ENCODE measurements at places on chromosomes 11 and 22.

GRCh38 chr11:128346804-128347203 lies 240.6 kb downstream of the ETS1 start:
- H3K27ac ChIP-seq: peak overlapping the region; percentile 84
- DNase-seq: peak; percentile 81
- no peaks in the 10 kb centered on the region for H3K36me3 ChIP-seq
- no peak overlapping the region for H3K4me3 ChIP-seq
- H3K4me1 ChIP-seq: peaks cover 89% of the 10 kb centered on the region
- no peaks in the 10 kb centered on the region for H3K27me3 ChIP-seq

DNA sequence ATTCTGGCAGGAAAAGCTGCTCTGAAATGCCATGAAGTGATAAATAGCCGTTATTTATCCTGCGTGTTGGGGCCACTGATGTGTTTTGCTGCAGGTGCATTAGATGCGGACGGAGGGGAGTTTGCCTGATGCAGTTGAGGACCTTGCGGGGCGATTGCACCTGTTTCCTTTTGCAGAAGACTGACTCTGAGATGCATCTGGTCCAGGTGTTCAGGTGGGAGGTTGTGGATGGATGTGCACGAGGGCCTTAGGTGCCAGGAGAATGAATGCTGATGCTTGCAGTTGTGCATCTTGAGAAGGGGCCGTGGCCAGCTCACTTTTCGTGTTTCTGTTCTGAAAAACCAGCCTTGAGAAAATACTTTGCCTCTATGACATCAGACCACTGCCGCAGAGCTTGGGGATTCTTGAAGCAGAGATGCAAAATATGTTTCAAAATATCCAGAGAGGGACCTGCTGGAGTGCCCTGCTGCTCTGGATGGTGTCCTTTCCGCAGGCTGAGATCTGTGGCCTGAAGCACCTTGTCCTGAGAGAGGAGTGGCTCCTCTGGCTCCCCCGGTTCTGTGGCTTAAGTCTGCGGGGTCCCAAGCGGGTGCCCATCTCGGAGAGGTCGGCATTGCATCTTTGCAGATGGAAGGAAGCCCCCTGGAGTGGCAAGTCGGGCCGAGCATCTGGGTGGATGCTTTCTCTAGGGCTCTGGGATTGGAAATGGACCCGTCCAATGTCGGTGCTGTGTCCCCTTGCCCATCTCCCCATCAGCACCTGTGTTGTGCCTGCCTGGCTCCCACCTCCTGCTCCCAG lies 1031.1 kb downstream of the TBC1D22A start:
- H3K27me3 ChIP-seq: peaks cover under 1% of the 10 kb centered on the region
- H3K4me1 ChIP-seq: no peaks in the 10 kb centered on the region
- H3K4me3 ChIP-seq: no peak overlapping the region
- no peak overlapping the region for H3K27ac ChIP-seq
- H3K36me3 ChIP-seq: no peaks in the 10 kb centered on the region

DNA sequence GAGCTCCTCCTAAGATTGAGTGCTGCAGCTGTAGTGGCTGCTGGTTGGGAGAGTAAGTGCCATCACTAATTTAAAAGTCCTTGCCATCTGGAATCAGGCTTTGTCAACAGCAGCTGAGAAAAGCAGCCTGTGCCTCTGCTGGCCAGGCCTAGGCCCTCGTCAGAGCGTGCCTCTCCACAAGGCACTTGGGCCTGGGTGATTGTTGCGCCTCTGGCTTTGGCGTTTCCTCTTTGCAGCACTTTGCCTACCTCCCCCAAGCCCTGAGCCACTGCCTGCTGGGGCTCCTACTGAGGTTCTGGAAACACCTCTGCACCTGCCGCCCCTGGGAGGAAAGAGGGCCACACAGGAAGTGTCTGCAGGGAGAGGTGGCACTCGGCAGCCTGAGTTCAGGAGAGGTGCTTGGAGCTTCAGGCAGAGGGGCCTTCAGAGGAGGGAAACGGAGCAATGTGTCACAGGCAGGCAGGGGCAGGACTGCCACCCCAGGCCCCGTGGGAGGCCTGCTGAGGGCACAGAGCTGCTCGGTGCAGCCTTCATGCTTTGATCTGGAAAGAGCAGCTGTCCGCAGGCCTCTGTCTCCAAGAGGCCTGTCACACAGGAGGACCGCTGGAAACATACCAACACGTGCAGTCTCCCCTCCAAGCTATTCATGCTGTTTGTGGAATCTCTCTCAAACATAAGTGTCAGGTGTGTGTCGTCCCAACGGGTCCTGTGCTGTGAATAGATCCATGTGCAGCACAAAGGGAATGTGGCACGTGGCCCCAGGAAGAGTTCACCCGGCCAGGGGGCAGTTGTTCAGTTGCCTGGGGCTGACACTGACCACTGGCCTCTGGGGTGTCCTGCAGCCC lies 61.5 kb upstream of the EMID1 start:
- no peak for DNase-seq
- H3K36me3 ChIP-seq: no peaks in the 10 kb centered on the region
- H3K4me1 ChIP-seq: no peaks in the 10 kb centered on the region
- H3K27ac ChIP-seq: no peak overlapping the region
- H3K4me3 ChIP-seq: no peak overlapping the region

GRCh38 chr11:90630176-90630575 lies 407.3 kb upstream of the CHORDC1 start:
- no peaks in the 10 kb centered on the region for H3K4me1 ChIP-seq
- H3K4me3 ChIP-seq: no peak overlapping the region
- no peak for DNase-seq
- H3K27me3 ChIP-seq: no peaks in the 10 kb centered on the region
- no peaks in the 10 kb centered on the region for H3K36me3 ChIP-seq

DNA sequence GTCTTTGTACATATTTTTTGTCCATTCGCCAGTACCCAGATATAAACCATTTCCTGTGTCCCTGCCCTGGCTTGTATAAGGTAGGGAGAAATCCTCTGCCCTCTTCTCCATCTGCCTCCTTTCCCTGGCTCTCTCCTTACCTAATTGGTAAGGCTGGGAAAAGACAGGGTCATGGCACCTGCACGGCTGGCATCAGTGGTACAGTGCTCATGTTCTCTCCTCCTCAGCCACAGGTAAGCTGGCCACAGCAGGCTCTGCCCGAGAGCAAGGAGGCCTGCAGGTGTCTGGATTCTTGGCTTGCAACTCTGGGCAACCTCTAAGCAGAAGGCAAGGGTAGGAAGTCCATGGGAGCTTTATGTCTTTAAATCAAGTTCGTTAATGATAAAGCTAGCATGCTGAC lies 419.9 kb downstream of the BUD13 start:
- DNase-seq: no peak
- H3K36me3 ChIP-seq: no peaks in the 10 kb centered on the region
- H3K27me3 ChIP-seq: peaks cover 4% of the 10 kb centered on the region
- no peak overlapping the region for H3K27ac ChIP-seq
- no peak overlapping the region for H3K4me3 ChIP-seq
- H3K4me1 ChIP-seq: no peaks in the 10 kb centered on the region

All from activated naive CD4-positive, alpha-beta T cell treated with anti-CD3 and anti-CD28 coated beads for 36 hours (primary cell).